NCI-H345 (cell line): ENCODE measurements at places on chromosomes 1 and 21.
A peak's percentile ranks its signal among the peaks of the same experiment; 100 is the strongest.

DNA sequence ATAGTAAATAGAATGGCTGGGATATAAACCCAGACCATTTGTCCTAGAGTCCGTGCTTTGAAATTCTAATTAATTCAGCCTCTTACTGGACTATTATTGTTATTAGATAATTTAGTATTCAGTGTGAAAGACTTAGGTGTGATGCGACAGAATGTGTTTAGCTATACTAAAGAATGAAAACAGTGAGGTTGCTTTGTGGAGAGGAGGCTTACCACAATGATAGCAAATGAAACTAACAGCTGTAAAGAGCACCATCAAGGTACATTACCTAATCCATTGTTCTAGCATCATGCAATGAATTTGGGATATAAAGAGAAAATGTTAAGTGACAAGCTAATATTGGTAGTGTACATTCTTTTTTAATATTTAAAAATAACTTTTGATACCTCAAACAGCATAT lies 911.1 kb downstream of the KCNT2 start:
- no peak for DNase-seq

DNA sequence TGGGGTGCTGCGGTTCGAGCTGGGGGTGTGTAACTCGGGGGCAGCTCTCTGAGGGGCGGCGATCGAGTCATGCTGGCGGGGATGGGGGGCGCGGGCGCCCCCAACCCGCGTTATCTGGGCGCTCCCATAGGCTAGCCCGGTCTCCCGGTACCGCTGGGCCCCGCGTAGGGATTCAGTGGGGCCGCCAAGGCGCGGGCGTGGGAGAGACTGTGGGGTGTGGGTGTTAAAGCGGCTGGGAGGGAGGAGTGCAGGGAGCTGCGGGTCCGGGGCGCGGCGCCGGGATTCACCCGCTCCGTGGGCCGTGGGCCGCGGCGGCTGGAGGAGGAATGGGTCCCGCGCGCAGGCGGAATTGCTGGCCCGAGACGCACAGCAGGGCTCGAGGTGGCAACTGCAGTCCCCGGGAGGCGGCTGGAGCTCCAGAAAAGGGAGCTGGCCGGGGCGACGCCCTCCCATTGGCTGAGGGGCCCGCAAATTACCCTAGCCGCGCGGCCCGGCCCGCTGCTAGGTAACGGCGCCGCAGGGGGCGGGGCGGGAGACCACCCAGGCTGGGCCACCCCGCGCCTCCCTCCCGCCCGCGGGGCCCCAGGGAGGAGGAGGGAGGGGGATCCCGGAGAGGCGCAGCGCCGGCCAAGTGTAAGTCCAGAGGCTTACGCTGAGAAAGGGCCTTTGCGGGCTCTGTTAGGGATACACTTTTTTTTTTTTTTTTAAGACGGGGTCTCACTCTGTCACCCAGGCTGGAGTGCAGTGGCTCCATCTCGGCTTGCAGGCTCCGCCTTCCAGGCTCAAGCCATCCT lies at the start of gene PTCH2:
Gene PTCH2, minus strand, starts transcription at position 392 of the 794 bp plus-strand sequence. Its CDS starts 321 bp downstream, at position 71.
- DNase-seq: peak; percentile 65

DNA sequence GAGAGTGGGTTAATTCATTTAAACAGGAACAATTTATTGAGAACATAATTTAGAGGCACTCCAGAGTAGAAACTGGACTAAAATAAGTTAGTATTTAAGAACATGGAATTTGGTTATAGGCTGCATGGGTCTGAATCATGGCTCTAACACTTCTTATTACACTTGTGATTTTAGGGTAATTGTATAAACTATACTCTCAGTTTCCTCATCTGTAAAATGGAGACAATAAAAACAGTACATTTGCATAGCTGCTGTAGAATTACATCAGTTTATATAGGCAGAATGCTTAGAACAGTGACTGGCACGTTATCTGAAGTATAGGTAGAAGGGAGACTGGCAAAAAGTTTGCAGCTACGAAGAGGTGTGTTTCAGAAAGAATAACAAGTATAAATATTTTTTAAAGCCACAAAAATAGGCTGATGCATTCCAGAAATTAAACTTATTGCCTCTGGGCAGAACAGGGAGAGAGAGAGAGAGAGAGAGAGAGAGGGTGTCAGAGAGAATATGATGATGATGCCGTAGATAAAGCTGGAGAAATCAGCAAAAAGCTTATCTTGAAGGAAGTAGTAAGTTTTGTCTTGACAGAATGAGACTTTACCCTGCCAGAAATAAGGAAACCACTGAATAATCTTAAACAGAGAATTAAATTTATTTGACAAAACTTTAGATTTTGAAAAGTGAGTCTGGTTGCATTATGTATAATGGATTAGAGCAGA lies 8.1 kb upstream of the OR6K3 start:
- DNase-seq: no peak

GRCh38 chr1:181768930-181769280 lies 285.6 kb downstream of the CACNA1E start:
- no peak for DNase-seq

DNA sequence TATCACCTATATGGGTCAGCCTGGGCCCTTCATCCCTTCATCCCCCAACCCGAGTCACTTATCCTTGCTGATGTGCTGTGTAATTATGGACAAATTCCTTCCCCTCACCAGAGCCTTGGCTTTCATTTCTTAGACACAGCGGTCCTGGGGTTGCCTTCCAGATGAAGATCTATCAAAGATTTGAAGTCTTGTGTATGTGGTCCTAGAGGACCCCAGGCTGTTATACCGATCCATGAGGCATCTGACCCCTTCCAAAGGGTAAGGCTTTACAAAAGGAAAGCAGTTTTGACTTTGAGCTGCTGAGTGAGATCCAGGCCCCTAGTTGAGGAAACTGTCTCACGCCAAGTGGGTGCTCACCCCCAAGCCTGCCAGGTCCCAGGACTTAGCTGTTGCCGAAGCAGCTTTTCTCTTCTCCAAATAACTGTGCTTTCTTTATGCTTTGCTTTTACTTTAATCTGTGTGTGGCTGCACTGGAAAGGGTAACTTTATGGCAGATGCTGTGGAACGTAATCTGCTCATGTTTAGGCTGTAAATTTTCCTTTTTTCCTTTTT lies 37.6 kb downstream of the MAN1C1 start:
- no peak for DNase-seq

- no peak for DNase-seq
These were observed 757.3 kb downstream of the LTN1 start for GRCh38 chr21:28235169-28235895.

- no peak for DNase-seq
These were observed 370.1 kb downstream of the PTBP2 start for GRCh38 chr1:97091679-97092078.

DNA sequence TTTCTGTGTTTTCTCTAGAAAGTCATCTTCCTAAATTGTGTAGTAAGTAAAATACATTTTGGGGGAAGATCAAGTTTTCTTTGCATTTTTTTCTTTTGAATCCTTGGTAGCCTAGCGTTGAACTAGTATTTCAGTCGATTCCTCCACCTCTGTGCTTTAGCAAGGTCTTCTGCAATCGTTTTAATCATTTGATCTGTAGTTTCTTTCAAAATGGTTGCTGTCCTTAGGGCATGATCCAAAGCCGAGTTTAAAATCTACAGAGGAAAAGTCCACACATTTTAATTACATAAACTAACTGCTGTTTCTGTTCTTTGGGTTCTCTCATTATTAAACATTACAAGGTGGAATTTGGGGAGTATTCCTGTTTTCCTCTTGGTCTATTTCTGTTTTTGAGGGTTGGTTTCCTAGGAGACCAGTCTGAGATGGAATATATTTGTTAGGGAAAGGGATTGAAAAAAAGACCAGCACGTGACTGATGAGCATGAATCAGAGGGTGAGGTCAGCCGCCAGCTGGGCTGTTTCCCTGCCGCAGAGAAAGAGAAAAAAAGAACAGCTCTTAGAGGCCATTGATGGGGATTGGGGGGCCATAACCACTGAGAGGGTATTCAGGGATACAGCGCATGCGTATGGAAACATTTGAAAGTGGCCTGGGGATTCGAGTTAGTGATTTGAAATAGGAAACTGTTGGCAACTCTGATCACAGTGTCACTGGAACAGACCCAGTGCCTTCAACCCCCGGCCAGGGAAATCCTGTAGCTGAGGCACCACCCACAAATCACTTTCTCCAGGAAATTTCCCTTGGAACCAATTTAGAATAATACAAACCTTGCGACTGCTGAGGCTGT lies 40.6 kb downstream of the AKNAD1 start:
- DNase-seq: no peak
